Right cardiac atrium (tissue), 5 donors: ENCODE measurements at places on chromosomes 11 and 22. TPM values are rescaled to one million over a fixed set of nuclear protein-coding genes. Genes with fewer than 3 reads are reported as not detected.

GRCh38 chr11:34344768-34345539, 12.9 kb downstream of the ABTB2 start:
- peak; percentile 73 for DNase-seq

GRCh38 chr11:132049205-132049604, 678.8 kb downstream of the NTM start:
- DNase-seq, result no peak

DNA sequence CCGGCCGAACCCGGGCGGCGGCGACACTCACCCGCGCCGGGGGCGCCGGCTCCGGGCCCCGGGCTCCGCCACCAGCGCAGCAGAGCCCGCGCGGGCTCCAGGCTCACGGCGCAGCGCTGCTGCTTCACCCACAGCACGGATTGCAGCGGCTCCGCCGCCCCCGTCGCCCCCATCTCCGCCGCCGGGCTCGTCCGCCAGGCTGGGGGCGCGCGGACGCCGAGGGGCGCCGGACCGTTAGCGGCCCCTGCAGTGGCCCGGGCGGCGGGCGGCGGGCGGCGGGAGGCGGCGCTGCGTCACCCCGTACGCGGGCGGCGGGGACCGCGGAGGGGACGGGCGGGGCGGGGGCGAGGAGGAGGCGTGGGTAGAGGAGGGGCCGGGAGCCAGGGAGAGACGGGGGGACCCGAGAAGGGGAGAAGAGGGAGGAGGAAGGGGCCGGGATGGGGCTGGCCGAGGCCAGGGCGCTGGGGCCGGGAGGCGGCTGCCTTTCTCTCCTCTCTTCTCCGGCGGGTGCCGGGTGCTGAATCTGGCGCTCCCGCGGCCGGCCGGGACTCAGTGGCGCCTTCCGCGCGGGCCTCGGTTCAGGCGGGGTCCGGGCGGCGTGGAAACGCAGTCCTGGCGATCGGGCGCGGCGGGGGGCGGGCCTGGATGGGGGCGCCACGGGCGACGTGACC, at the start of gene CERK:
CERK (minus strand) TSS at position 277 of the 671 bp plus-strand sequence; CDS start at position 173, 104 bp downstream.
- DNase-seq, result peak; percentile 90

DNA sequence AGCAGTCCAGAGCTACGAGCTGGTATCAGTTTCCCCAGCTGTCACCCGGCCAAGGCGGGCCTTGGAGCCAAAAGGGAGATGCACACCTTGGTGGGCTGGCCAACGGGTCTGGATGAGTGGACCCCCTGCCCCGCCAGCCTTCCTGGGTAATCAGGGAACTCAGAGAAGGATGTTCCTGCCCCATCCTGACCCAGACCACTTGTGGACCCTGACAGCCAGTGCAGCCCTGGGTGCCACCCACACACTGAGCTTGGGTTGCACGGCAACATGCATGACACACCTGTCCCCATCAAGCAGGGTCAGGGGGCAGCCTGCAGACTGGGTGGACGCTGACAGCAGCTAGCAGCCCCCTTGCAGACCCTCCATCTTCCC, 8.6 kb downstream of the SLC25A1 start:
- no peak for DNase-seq

- DNase-seq, result no peak
These were observed 3.8 kb downstream of the CFAP300 start for GRCh38 chr11:102050927-102051575.

DNA sequence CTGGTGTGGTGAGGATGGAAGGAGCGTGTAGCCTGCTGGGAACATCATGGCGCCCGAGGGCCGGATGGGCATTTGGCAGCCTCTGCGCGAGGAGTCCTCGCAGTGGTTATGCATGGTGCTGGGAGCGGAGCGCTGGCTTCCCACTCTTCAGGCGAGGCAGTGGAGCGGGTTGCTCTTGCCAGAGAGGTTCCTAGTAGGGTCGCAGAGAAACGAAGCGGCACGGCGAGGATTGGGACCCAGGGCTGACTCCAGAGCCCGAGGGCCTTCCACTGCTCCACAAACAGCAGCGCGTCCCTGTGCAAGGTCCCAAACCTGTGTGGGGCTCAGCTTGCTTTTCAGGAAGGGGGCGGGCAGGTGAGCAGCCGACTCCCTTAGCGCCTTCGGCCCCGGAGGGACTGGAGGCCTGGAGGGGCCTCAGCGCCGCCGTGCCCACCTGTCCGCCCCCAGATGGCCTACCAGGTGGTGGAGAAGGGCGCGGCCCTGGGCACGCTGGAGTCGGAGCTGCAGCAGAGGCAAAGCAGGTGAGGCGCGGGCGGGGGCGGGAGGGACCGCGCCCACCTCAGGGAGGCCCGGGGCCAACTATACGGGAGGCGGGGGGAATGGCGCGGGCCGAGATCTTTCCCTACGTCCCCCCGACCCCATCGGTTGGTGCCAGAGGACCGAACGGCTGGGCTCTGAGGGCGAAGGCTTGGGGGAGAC, 7.2 kb downstream of the ATG16L2 start:
- peak; percentile 68 for DNase-seq

DNA sequence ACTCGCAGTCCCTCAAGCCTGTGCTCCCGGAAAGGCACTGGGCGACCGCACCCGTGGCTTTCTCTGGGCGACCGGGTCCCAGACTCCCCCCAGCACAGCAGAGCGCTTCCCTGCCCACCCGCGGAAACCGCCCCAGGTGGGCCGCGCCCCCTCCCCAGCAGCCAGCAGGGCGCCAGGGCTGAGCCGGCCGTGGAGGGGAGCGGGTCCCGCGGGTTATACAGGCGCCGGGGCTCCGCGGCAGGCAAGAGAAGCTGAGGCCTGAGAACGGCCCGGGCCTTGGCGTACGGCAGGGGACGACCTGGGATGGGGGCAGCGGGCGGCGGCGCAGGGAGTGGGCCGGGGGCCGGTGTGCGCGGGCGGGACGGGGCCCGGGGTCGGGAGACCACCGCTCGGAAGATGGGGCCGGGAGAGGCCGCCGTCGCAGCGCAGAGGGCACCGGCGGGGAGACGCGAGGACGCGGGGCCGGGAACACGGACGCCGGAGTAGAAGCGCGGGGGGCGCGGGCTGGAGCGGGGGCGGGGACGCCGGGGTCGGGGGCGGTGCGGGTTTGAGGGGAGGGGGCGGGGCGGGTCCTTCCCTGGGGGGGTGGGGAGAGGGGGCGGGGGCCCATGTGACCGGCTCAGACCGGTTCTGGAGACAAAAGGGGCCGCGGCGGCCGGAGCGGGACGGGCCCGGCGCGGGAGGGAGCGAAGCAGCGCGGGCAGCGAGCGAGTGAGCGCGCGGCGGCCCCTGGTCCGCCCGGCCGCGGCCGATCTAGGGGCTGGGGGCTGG, at the start of gene MDK:
MDK (plus strand) TSS at position 622 of the 771 bp plus-strand sequence. CDS start 389 bp downstream, outside the sequence.
- no peak for DNase-seq

- no peak for DNase-seq
These were observed 3.5 kb upstream of the LGALS12 start for GRCh38 chr11:63502252-63502820.

DNA sequence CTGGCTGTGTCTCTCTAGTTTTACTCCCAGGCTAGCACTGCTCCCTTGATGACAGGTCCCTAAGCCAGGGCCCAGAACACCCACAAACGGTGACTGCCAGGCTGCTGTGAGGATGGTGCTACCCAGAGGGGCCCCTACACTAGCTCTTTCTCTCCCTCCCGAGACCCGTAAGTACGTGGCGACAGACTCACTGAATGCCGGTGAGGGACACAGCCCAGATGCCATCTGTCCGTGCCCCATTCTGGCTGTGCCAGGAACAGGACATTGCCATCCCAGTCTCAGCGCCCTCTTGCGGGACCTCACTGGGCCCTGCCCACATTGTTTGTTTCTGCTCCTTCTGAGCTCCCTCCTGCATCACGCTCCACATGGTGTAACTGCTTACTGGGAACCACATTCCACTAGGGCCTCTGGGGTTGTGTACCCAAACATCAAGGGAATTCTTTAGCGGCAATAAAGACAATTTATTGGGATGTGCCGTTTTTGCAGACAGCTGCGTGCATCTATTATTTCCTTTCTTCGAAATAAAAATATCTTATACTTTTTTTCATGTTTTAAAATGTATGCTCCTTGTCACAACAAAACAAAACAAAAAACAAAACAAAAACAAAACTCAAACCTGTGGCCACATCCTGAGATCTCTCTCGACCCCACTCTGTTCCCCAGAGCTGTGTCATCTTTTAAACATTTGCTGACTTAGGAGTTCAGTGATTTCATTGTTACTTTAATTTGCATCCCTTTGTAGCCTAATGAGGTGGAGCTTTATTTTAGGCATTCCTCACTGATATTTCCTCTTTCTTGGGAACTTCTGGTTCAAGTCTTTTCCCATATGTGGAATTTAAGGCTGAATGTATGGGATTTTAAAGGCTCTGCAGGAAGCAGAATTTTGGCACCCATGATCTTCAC, 4.4 kb upstream of the TPCN2 start:
- peak; percentile 58 for DNase-seq

DNA sequence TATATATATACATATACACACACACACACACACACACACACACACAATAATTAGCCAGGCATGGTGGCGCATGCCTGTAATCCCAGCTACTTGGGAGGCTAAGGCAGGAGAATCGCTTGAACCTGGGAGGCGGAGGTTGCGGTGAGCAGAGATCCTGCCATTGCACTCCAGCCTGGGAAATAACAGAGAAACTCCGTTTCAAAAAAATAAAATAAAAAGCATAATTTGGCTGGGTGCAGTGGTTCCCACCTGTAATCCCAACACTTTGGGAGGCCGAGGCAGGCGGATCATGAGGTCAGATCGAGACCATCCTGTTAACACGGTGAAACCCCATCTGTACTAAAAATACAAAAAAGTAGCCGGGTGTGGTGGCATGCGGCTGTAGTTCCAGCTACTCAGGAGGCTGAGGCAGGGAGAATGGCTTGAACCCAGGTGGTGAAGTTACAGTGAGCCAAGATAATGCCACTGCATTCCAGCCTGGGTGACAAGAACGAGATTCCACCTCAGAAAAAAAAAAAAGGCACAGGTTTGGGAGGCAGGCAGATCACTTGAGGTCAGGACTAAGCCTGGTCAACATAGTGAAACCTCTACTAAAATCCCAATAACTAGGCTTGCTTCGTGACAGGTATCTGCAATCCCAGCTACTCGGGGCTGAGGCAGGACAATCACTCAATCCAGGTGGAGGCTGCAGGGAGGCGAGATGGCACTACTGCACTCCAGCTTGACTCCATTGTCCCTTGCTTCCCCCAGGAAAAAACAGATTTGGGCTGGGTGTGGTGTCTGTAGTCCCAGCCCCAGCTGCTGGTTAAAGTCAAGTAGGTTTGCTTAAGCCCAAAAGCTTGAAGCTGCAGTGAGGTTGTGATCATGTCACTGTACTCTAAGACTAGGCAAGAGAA, 11.8 kb upstream of the WDR74 start:
- DNase-seq, result no peak

DNA sequence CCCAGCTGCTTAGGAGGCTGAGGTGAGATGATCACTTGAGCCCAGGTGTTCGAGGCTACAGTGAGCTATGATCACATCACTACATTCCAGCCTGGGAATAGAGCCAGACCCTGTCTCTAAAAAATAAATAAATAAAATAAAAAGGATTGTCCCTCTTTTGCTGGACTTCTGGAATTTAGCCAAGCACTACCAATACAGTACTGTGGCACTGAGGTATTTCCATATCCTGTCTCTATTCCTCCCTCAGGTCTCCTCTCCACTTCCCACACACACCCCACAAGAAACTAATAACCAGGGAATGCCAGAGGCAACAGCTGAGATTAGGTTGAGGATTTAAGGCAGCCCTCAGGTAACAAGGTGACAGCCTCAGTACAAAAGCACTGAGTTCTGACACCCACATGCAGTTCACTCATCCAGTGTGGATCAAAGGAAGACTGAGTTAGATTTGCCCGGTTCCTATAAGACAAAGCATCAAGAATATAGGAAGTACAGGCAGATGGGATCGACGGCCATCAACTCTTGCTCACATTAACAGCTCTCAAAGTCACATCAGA, 4.5 kb upstream of the PPP2R1B start:
- DNase-seq, result no peak

GRCh38 chr11:16338393-16338792, 18.0 kb downstream of the SOX6 start:
- no peak for DNase-seq

GRCh38 chr11:26851291-26851690, 129.4 kb upstream of the SLC5A12 start:
- no peak for DNase-seq

DNA sequence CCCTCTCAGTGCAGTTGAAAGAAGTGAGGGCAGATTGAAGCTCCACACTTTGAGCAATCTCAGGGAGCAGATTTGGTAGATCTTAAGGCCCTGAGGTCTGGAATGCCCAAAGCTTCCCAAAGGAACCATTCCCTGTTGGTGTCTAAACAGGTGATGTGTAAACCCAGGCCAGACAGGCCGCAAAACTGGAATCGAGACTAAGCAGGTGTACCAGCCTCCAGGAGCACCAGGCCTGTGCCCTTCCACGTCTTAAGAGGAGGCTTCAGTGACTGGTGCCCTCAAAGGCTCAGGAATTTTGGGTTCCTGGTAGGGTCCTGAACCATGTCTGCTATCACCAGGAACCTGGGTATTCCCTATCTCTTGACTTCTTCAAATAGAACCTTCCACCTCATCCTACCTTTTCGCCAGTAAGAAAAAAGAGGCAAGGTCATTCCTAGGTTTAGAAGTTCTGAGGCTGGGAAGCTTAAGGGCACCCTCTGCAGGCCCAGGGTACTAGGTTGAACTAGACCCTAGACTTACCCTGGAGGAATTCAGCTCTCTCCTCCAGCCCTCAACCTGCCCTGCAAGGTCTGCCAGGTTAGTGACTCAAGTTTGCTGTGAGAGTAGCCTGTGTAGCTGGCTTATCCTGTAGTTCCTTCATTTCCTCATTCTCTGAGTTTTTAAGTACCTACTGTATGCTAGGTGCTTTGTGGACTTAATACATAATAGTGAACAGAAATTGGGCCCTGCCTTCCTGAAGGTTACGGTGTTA, 100.0 kb upstream of the NNMT start:
- DNase-seq, result no peak

- DNase-seq, result peak; percentile 89
These were observed 22.8 kb downstream of the ARRB1 start for GRCh38 chr11:75328426-75329277.

DNA sequence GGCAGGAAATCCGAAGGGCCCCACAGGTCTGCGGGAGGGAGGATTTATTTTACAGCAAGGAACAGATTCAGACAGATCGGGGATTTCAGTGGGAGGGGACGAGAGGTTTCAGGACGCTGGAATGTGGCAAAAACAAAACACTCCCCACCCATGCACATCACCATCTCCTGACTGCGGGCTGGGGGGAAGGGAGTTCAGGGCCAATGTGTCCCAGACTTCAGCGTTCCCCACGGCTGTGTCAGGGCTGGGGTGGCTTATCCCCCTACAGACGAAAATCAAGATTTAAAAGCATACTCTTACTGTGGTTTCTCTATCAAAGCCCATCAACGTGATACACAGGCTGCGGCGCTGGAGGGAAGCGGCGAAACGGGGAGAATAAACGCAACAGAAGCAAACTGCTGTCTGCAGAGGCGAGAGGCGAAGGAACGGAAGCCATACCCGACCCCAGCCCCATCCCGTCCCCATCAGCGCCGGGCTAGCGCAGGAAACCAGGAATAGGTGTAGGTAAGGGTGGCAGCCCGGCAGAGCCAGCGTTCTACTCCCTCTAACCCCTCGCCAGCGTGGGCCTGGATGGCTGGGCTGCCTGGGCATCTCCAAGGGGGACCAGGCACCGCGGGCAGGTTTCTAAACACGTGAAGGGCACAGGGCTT, 2.7 kb downstream of the TENM4 start:
- DNase-seq, result no peak

DKK3 gene
- 3,055 TPM for total RNA-seq

CCDC87 gene
- 0.99 TPM for total RNA-seq

MGAT3 gene
- total RNA-seq, result 7.3 TPM

LMO1 gene
- not detected for total RNA-seq

OR2AT4 gene
- total RNA-seq, result not detected
